Central memory CD4-positive, alpha-beta T cell (primary cell): ENCODE measurements at places on chromosomes 11 and 22.

DNA sequence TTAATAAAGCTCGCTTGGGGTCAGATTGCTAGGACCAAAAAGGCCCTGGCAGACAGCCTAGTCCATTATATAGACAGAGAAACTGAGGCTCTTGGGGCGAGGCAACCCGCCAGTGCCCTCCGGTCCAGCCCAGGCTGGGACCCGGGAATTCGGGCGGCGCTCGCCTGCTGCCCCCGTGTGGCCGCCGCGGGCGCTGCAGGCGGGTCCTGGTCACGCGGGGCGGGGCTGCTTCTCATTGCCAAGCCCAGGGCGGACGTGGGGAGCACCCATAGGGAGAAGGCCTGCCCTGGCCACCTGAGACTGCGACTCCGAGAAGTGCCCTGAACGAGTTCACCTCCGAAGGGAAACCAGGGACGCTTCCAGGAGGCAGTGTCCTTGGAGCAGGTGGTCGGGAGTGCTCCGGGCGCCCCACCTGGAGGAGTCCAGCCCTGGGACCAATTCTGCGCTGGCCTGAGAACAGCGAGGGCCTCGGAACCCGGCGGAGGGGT lies 36.0 kb upstream of the CSNK1E start:
- DNase-seq = peak; percentile 53

GRCh38 chr11:35083431-35084238 lies 55.3 kb upstream of the CD44 start:
- DNase-seq = peak; percentile 83

GRCh38 chr11:128643661-128644317 lies 50.1 kb upstream of the FLI1 start:
- no peak for DNase-seq

DNA sequence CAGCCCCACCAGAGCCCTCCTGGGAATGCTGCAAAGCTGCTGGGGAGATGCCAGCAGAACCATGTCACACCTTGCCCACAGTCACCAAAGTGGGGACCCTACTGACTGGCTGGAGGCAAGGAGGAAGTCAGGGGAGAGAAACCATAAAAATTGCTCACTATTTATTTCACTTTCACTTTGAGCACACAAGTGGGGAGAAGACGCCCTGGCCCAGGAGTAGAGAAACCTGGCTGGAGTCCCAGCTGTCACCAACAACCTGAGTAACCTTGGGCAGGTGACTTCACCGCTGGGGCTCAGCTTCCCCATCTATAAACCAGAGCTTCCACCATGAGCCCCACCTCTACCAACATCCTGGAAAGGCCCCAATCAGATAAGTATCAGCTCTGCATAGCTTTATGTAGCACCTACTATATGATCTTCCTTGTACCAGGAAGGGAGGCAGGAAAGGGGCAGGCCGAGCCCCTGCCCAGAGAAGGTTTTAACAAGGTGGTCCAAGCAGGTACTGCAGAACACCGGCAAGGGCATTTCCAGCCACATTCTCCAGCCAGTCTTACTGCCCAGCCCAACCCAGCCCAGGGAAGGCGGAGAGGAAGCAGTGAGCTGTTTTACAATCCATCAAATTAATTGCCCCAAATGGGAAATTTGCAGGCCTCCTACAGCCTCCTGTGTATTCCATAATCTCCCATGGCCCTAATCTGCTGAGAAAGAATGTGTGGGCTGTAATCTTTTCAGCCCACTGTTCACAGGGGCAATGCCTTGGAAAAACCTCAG lies 27.6 kb downstream of the PLEKHA7 start:
- DNase-seq = peak; percentile 54

DNA sequence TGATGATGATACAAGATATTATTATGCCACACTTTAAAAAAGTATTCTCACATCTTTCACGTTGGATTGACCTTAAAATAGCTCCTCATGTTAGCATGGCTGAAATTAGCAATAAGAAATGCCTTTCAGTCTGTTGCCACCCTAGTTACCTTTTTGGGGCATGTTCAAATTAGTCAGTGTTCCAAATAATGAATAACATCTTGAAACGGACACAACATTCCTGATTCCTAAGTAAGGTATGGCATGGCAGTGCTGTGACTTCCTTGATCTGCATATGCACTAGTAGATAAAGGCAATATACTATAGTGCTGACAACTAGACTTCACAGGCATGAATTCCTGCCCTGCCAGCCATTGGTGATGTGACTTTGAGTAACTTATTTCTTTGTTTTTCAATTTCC lies 914.5 kb downstream of the METTL15 start:
- DNase-seq = no peak

DNA sequence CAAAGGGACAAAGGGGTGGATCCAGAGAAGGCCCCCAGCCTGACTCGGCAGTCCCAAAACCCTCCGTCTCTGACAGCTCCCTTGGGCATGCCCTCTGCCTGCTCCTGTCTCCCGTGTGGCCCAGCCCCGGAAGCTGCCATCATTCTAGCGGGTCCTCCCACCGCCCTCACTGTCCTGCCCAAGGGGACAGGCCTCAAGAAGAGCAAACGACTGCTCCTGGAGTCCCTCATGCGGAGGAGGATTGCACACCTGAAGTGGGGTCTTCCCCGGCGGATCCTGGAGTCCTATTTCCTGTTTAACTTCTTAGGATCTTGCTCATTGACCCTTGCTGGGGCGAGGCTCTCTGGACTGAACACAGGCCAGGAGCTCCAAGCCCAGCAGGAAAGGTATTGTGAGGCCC lies 2.6 kb upstream of the MEI1 start:
- no peak for DNase-seq

DNA sequence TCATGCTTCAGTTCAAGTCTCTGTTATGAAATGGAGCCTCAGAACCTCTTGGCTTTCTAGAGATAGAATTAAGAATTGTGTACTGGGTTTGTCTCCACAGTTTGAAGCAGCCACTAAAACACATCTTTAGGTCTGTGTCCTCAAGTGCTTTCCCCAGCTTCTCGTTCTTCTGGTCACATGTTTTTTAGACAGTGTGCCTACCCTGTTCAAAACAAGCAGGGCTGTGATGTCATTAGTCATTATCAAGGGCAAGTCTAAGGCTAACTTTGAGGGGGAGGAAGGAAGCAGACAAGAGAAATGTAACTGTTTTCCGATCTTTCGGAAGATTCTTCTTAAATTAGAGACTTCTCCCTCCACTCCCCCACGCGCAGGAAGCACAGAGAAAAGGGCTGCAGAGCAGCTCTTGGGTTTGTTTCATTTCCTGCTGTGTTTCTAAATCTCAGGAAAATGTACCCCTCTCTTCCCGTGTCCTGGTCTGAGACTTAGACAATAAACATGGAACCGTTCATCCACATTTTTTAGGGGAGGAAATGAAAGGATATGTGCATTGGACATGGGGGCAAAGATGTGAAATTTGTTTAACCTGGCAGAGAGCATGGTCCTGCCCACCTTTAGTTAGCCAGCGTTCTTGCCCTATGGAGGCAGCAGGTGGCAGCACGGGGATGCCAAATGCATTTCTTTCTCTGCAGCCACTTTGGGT lies 3.1 kb downstream of the AKIP1 start:
- DNase-seq = peak; percentile 26

- DNase-seq = no peak
These were observed 58.6 kb upstream of the CCT8L2 start for GRCh38 chr22:16651217-16651616.

- DNase-seq = no peak
These were observed 465.5 kb downstream of the GUCY1A2 start for GRCh38 chr11:106552694-106553203.

- DNase-seq = no peak
These were observed 534.4 kb downstream of the MN1 start for GRCh38 chr22:27267145-27267544.

GRCh38 chr22:27022274-27022895 lies 365.0 kb downstream of the MIAT start:
- DNase-seq = no peak

GRCh38 chr11:87290304-87290922 lies 252.7 kb downstream of the TMEM135 start:
- DNase-seq = peak; percentile 27

DNA sequence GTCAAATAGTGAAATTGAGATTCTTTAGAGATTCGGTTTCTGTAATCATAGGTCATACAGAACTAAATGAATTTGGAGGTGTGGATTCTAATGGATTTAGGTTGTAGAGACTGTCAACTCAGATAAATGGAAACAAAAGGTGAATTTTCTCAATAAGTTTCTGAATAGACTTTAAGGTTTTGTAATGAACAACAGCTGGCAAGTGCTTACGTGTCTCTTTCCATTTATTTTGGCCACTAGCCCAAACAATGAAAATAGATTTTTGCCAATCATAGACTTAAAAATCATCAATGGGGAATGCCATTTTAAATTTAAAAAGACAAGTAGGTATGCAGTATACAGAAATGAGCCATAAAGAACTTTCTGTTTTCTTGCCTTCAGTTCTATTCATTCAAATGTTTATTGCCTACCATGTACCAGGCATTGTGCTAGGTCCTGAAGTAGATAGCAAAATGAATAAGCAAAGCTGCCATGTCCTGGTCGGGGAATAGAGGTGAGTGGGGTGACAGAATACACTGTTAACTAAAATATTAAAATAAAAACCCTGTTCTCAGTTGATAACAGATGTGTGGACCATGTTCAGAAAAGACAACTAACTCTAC lies 16.9 kb upstream of the TMEM135 start:
- DNase-seq = no peak

DNA sequence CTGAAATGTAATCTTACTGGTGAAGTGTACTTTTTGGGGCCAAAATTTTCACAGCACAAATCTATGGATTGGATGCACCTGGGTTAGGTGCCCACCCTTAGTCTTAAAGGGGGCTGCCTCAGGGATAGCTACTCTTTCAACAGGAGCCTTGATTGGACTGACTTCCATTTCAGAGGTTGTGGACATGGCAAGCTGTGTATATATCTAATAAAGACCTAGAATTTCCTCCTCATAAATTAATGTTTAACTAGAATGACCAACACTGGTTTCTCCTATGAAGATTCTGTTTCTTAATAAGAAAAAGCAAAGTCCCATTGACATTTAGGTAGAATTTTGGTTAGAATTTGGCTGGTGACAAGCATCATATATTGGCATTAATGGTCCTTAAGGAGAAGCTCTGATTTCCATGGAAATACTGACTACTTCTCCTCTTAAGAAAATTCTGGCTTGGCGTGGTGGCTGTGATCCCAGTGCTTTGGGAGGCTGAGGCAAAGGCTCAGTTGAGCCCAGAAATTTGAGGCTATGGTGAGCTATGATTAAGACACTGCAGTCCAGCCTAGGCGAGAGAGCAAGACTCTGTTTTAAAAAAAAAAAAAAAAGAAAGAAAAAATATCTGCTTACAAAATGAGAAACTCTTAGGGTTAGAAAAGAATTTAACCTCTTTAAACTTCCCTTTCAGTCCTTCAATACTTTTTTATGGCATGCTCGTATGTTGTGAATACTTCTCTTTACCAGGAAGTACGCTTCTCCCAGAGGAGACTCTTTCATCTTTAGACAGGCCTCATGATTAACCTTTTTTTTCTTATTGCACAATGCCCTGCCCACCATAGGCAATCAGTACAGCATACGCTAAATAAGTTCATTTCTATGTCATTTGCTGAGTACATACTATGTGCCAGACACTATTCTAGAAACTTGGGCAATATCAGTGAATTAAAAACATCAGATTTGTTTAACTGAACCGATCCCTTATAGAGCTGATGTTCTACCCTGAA lies 77.2 kb downstream of the PRR5L start:
- DNase-seq = no peak

DNA sequence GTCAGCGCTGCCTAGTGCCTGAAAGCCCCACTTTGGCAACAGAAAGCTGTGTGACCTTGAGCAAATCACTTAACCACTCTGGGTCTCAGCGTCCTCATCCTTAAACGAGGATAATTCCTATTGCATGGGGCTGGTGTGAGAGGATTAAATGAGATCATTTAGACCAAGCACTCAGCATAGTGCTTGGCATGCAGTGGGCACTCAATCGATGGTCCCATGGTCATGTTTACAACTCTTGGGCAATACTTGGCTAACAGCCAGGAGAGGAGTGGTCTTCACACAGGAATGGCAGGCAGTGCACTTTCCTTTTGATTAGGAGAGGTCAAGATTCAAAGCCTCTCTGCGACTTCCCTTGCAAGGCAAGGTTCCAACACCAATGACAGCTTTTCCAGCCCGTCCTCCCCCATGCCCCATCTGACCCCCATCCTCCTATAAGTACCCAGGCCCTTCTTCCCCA lies 14.1 kb downstream of the TNKS1BP1 start:
- DNase-seq = no peak

GRCh38 chr11:127627629-127628457 lies 627.3 kb upstream of the KIRREL3 start:
- DNase-seq = no peak

DNA sequence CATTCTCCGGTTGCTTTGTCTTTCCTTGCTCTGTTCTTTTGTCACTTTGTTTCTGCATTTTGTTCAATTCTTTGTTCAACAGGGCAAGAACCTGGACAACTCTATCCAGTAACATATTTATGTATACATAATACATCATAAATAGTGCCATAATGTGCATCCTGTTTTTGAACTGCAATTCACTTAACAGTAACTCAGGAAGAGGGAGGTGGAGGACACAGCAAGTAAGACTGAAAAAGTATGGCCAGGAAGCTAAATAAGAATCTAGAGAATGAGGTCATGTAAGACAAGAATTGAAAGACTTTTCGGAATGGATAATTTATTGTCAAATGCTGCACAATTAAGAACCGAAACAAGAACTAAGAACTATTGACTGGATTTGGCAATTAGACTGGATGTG lies 29.2 kb upstream of the CHORDC1 start:
- no peak for DNase-seq

DNA sequence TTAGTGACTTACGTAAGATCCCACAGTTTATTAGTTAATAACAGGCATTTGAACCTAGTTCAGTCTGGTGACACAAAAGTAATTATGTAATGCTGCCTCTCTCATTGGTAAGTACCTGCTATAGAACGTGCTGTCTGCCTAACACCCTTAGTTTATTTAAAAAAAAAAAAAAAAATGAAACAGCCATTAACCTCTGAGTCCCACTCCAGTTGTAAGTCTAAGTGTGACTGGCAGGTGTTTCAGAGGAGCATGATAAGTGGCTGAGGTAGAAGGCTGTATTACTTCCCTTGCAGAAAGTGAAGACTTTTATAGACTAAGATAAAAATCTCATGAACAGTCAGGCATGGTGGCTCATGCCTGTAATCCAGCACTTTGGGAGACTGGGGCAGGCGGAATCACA lies 140.5 kb downstream of the TRIM44 start:
- no peak for DNase-seq

- DNase-seq = no peak
These were observed 19.9 kb downstream of the F2 start for GRCh38 chr11:46738887-46739286.
